ENCODE measurements at places on chromosomes 3 and 15.
A peak's percentile ranks its signal among the peaks of the same experiment; 100 is the strongest.

DNA sequence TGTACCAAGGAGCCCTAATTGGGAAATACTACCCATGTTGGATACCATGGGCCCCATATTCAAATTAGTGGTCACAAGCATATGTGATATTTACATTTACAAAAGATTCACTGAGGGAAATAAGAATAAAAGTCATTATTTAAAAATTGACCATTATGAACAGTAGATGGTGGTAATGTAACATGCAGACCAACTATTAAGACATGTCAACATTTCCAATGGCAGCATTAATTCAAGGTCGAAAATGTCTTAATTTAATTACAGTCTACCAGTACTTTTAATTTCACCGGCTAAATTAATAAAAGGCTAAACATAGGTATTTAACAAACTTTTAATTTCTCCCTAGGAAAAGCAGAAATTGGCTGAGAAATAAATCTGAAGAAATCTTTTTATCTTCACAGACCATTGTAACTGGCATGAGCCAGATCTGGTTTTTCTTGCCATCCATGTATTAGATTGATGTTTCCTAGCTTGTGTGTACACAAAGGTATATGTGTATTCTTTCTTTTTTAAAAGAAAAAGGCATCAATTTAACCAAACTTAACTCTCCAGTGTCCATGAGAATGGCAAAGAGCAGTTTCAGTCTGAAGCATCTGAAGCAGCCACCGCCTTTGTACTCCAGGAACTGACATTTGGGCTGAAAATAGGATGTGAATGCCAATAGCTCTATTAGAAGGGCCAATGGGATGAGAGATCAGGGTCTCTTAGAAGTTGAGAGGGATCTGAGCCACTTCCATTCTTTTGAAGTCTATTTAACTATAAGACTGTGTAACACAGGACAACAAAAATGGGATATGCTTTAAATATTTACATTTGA lies 26.6 kb downstream of the NEK11 start:
- no peak for DNase-seq

DNA sequence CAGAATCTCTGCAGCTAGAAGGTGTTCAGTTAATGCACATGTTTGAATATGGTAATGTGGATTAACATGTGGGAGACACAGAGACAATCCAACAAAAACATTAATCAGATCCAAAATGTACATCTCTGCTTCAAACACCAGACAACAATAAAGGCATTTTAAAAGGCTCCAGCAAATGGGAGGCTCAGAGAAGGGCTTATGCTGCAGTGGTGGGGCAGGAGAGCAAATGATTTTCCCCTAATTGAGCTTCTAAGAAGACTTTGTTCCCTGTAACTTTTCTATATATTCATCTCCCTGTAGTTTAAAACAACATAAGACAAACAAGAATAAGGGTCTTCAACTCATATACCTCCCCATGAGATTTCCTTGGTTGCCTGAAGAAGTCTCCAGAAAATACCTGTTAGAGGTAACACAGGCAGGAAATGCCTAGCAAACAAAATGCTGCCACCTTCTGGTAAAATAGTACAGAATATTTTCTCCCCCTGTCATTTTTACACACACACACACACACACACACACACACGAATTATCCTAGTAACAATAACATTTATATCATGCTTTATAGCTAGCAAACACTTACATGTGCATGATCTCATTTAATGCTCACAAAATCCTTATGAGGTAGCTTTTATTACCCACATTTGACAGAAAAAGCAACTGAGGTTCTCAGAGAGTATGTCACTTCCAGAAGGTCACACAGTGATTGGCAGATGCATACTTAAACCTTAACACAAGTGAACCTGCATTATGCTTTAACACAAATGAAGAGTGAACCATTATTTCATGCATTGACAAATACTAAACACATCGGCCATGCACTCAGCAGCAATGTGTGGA lies 123.4 kb upstream of the MB21D2 start:
- no peak for DNase-seq

GRCh38 chr15:76147906-76148570 lies 88.3 kb downstream of the TMEM266 start:
- peak; percentile 83 for DNase-seq

DNA sequence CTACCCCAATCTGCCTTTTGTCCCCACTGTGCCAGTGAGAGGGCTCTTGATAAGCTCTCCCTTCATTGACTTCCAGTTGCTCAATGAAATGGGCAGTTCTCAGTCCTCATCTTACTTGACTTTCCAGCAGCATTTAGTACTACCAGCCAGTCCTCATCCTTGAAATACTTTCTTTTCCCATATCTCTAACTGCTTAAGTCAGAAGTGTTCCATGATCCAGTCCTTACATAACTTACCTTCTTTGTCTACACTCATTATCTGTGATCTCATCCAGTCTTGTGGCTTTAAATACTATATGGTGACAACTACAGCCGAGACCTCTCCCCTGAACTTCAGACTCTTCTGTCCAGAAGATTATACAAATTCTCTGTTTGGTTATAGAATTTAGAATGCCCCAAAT lies 28.7 kb downstream of the RARRES1 start:
- no peak for DNase-seq

- no peak for DNase-seq
Observed at GRCh38 chr3:34033839-34034238, 235.4 kb downstream of the PDCD6IP start.

- no peak for DNase-seq
Observed at GRCh38 chr3:36362216-36362615, 18.1 kb upstream of the STAC start.

DNA sequence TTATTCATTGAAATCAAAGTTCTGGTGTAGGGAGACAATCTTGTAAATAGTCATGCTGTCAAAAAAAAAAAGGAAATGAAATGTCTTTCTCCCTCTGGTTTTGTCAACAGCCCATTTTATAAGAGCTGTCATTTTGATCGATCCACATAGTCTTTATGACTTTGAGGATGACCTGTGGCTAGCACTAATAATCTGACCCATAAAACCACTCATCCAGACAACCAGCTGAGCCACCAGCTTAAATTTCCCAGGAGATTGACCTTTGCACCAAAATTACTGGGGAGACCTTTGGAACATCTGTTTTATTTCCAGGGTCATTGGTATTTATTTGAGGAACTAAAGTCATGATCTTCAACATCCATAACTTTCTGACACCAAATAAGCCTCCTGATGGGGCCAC lies 98.5 kb upstream of the MME start:
- no peak for DNase-seq

DNA sequence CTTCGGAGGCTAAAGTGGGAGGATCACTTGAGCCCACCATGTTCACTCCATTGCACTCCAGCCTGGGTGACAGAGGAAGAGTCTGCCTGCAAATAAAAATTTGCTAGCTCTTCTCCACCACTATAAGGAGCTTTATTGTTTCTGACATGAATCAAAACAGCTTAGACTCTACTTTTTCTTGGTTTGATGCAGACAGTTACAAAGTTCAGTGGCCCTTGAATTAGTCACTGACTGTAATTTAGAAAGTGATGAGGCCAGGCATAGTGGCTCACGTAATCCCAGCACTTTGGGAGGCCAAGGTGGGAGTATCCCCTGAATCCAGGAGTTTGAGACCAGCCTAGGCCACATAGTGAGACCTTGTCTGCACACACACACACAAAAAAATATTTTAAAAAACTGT lies 172.4 kb upstream of the CGNL1 start:
- DNase-seq: no peak

DNA sequence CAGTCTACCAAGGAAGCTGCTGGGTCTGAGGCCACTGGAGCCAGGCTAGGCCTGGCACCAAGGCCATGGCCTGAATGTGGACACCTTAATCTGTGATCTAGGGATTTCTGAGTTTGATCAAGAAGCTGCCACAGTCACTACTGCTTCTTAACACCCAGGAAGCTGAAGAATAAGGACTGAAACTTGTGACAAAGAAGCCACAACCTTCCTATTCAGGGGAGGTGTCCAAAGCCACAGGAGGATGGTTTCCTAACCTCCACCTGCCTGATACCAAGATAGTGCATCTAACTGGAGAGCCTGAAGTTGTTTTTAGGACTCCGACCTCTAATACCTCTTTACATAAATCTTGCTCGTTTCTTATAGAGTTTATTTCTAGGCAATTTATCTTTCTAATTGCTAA lies 5.5 kb upstream of the ANO10 start:
- no peak for DNase-seq

DNA sequence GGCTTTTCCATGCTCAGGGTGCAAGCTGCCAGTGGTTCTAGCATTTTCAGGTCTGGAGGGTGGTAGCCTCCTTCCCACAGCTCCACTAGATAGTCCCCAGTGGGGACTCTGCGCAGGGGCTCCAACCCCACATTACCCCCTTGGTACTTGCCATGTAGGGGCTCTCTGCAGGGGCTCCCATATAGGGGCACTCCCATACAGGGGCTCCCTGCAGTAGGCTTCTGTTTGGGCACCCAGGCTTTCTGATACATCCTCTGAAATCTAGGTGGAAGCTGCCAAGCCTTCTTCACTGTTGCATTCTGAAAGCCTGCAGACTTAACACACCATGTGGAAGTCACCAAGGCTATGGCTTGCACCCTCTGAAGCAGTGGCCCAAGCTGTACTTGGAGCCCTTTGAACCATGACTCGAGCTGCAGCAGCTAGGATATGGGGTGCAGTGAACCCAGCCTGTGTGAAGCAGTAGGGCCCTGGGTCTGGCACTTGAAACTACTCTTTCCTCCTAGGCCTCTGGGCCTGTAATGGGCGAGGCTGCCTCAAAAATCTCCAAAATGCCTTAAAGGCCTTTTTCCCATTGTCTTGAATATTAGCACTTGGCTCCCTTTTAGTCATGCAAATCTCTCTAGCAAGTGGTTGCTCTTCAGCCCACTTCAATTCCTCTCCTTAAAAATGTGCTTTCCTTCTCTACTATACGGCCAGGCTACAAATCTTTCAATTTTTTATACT lies 96.4 kb downstream of the TPRA1 start:
- DNase-seq: no peak

- peak; percentile 48 for DNase-seq
Observed at GRCh38 chr3:188092648-188093047, 61.3 kb upstream of the LPP start.

- DNase-seq: no peak
Observed at GRCh38 chr3:43243590-43244587, 42.5 kb upstream of the SNRK start.

DNA sequence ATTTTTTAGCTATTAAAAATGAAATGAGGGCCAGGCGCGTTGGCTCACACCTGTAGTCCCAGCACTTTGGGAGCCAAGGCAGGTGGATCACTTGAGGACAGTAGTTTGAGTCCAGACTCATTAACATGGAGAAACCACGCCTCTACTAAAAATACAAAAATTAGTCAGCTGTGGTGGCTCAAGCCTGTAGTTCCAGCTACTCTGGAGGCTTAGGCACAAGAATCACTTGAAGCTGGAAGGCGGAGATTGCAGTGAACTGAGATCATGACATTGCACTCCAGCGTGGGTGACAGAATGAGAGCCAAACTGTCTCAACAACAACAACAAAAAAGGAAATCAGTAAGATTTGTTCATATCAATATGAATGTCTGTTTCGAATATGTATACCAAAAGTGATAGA lies 517.1 kb downstream of the ROBO1 start:
- DNase-seq: no peak

- no peak for DNase-seq
Observed at GRCh38 chr15:83380059-83380458, 67.1 kb upstream of the SH3GL3 start.

- DNase-seq: no peak
Observed at GRCh38 chr15:73716417-73716816, 32.2 kb downstream of the CD276 start.

DNA sequence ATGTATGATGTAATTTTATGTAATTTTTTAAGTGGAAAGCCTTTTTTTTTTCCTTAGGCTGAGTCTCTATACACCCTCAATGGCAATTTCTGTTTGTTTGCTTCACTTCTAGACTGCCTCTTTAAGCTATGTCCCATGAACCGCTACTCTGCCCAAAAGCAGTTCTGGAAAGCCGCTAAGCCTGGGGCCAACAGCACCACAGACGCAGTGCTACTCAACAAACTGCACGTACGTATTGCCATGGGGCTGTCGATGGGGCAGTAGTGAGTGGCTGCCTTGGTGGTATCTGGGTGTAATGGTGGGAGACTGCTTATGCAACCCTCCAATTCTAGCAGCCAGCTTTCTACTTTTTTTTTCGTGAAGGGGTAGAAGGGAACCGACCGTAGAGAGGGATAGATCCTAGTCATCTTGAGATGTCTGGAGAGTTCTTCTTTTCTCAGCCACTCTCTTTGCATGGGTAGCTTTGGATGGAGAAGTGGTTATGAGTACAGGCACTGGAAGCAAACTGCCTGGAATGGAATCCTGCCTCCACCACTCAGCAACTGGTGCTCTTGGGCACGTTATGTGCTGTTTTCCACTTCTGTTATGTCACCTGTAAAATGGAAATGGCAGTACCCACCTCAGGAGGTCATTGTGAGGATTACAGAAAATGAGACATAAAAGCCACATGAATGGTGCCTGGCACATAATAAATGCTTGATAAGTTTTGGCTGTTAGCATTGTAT lies 134.7 kb downstream of the ITPR1 start:
- no peak for DNase-seq

GRCh38 chr15:39310633-39311032 lies 270.2 kb upstream of the THBS1 start:
- DNase-seq: no peak

- DNase-seq: no peak
Observed at GRCh38 chr3:58321791-58322190, 10.9 kb upstream of the PXK start.

DNA sequence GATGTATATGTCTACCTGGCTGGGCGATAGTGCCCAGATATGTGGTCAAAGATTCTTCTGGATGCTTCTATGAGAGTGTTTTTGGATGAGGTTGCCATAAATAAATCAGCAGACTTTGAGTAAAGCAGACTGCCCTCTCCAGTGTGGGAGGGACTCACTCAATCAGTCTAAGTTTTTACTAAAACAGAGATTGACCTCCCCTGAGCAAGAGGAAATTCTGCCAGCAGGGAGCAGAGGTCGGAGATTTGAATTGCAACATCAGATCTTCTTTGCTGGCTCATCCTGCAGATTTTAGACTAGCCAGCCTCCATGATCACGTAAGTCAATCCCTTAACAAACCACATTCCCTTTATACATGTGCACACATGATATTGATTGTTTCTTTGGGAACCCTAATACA lies 300.9 kb downstream of the MCTP2 start:
- DNase-seq: no peak
